ENCODE measurements at places on chromosomes 13 and 19.

DNA sequence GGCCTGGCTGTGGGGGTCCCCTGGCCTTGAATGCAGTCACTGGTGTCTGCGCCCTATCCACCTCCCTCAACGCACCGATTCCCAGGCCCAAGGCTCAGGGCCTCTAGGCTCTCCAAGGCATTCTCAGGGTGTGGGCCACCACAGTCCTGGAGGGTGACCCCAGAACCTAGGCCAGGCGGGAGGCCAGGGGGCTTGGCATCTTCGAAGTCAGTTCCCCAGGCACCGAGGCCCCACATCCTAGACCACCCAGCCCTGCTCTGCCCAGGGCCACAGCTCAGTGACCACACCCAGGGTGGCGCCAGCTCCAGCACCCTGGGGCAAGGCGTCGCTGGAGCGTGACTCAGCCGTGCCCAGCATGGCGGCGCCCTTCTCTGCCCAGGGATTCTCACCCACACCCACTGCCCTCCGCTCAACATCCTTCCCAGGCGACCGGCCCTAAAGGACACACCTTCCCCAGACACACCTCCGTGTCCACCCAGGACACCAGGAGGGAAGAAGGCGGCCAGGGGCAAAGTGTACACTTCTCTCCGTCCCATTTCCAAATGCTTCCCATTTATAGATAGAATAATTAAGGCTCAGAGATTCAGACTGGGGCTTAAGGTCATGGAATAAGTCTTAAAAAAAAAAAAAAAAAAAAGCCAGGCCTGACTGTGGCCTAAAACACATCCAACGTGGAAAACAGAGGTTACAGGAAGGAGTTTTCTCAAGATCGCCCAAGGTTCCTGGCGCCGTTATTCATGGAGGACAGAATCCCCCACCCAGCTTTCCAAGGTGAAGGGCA lies 36.4 kb upstream of the NANOS3 start:
- DNase-seq: no peak

- DNase-seq: no peak
These were observed 18.6 kb downstream of the MCF2L start for GRCh38 chr13:112987682-112988024.

- DNase-seq: no peak
These were observed 24.9 kb upstream of the TPM4 start for GRCh38 chr19:16051254-16052025.

GRCh38 chr19:45187421-45188100 lies 9.0 kb downstream of the BLOC1S3 start:
- DNase-seq: no peak

GRCh38 chr13:50468849-50469669 lies 374.4 kb downstream of the DLEU7 start:
- DNase-seq: no peak

- no peak for DNase-seq
These were observed 1.7 kb upstream of the FAM83E start for GRCh38 chr19:48616491-48617056.

GRCh38 chr19:33828266-33829075 lies 31.8 kb downstream of the KCTD15 start:
- DNase-seq: no peak

GRCh38 chr13:97385146-97385545 lies 48.8 kb upstream of the RAP2A start:
- DNase-seq: no peak

GRCh38 chr19:7482584-7483439 lies 6.0 kb downstream of the PEX11G start:
- no peak for DNase-seq

DNA sequence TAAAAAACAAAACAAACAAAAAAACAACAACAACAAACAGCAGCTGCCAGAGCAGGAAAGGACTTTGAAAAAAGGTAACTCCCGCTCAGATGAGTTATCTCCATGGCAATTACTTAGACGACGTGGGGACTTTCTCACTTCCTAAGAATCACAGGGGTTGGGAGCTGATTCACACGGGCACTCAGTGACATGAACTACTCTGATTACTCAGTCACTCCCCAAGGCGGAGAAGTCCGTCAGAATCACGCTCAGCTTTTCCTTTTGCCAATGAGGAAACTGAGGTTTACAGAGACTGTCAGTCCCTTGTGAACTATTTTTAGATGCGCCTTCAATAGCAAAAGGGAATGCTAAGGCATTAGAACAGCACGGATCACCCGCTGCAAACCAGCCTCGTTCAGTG lies 32.3 kb upstream of the MATK start:
- no peak for DNase-seq

- peak; percentile 31 for DNase-seq
These were observed 89.7 kb downstream of the FRY start for GRCh38 chr13:32121316-32121715.

- no peak for DNase-seq
These were observed 2.1 kb upstream of the CPB2 start for GRCh38 chr13:46106839-46107371.

- peak; percentile 3 for DNase-seq
These were observed 287.0 kb downstream of the DCT start for GRCh38 chr13:94192431-94192975.

GRCh38 chr13:82477436-82477835 lies 1404.8 kb downstream of the SLITRK1 start:
- DNase-seq: no peak

- no peak for DNase-seq
These were observed 10.2 kb downstream of the C2CD4C start for GRCh38 chr19:398719-399118.

GRCh38 chr13:70959035-70959775 lies 851.0 kb upstream of the KLHL1 start:
- DNase-seq: no peak

- no peak for DNase-seq
These were observed 4.8 kb upstream of the SDHAF1 start for GRCh38 chr19:35990156-35990555.

GRCh38 chr13:53068585-53069520 lies 40.2 kb downstream of the OLFM4 start:
- no peak for DNase-seq

DNA sequence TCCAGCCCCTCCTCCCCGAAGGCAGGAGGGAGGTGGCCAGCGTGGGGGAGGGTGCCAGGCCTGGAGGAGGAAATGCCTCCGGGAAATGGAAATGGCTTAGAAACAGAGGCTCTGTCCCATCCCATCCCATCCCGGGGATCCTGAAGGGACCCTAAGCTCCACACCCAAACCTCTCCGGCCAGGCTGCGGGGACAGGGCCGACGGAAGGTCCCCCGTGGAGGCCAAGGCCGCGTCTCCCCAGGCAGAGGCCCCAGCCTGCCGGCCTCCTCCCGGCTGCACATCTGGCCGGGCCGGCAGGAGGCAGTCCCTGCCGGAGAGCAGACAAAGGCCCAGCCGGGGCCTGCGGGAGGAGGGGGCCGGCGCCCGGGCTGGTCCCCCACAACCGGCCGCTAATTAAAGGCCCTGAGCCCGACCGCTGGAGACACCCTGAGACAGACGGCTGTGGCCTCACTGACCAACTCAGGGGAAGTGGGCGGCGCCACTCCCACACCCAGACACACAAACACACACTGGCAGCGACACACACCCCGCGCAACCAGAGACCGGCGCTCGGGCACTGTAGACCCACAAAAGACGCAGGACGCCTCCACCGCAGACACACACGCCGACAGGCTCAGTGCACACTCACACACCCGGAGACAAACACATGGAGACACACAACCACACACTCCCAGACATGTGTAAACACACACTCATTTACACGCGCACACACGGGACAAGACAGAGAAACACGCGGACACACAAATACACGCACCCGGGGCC lies 1.1 kb downstream of the ADAMTS10 start:
- DNase-seq: no peak

GRCh38 chr19:17411801-17412200 lies 6.4 kb upstream of the BST2 start:
- DNase-seq: no peak

GRCh38 chr19:1336079-1336684 lies 47.5 kb upstream of the NDUFS7 start:
- DNase-seq: no peak

- no peak for DNase-seq
These were observed 6.3 kb downstream of the ERICH4 start for GRCh38 chr19:41449079-41449864.

DNA sequence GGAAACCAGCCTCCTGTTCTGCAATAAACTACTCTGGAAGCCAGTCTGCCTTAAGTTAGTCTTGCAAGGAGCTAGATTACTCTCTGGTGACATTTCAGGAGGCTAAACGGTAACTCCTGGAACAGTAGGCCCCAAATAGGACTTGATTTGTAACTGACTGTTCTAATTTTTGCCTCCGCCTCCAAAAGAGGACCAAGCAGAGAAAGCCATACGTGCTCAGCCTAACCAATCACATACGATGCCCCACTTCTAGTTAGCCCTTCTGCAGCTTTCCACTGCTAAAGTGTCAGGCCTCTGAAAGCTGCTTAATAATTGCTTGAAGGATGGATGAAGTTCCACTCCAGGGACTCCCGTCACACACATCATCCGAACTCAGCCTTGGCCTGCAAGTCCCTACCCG lies 744 bp downstream of the ZNF805 start:
- DNase-seq: no peak

GRCh38 chr13:27113436-27113835 lies 58.2 kb downstream of the USP12 start:
- DNase-seq: no peak

DNA sequence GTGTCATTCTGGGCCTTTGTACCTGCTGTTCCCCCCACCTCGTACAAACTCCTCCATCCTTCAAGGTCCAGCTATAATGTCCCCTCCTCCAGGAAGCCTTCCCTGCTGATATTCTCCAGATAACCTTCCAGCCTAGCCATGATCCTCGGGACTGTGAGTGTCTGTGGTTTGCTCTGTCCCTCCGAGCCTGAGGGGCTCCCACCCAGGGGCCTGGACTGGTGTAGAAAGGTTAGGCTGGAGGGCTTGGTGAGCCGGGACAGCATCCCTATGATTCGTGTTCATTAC lies 2.9 kb upstream of the COMP start:
- no peak for DNase-seq

DNA sequence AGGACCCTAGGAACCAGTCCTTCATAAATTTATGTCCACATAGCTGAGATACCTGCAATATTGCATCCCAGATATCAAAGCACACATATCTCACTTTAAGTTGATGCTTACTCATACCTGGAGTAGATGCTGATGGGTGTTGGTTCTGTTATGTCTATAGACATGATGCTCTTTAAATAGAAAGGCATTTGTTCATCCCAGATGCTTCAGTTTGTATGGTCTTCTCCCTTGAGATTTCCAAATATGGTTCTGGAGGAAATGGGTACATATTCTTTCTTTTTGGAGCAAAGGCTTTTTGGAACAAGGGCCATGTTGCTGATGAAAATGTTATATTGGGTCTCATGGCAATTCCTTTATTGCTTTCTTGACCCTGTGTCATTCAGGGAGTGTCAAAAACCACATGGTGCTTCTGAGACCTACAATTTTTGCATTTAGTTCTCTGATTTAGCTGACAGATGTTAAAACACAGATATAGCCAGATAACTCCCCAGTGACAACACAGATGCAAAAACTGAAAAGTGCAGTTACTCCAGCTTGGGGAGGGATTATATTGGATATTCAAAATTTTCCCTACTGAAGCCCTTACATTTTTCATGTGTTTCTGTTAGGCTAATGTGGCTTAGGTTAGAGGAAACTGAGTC lies 211.4 kb downstream of the KCNRG start:
- DNase-seq: no peak

DNA sequence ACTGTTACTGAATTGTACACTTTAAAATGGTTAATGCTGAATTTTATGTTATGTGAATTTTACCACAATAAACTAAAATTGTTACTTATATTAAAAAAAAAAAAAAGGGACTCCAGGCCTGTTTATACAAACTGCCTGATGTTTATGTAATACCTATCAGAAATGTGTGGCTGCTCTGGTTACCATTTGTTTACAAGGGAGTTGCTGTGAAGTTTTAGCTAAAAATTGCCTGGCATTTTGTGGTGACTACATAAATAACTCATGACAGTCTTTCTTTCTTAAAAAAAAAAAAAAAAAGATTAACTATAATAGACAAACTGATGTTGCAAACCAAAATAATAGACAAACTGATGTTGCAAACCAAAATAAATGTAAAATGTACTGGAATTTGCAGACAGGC lies 71.8 kb downstream of the CDADC1 start:
- peak; percentile 9 for DNase-seq

GRCh38 chr13:43783820-43784219 lies 3.0 kb downstream of the ENOX1 start:
- DNase-seq: no peak

- no peak for DNase-seq
These were observed 290.4 kb downstream of the SLITRK6 start for GRCh38 chr13:85508683-85509329.
